Stimulated activated CD8-positive, alpha-beta memory T cell treated with anti-CD3 and anti-CD28 coated beads, Interleukin-15, amount 100 ng/mL, for 24 hours (primary cell): ENCODE measurements at places on chromosomes 12 and 14.

DNA sequence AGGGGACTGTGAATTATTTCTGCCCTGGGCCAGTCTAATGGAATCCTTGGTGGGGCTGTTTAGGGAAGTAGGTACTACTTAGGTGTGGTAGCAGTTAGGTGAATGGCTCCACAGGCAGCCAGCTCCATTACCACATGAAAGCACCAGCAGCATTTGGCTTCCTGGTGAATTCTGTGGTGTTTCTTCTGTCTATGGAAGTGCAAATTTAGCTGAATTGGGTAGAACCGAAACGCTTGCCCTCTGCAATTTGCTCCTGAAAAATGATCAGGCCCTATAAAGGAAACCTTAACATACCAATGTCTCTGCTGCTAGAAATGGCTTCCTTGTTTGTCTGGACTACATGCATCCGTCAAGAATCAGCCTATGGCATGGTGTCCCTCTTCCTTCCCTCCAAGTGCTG, 16.4 kb downstream of the FLRT2 start:
- DNase-seq, result no peak

GRCh38 chr12:88185988-88186387, 43.9 kb downstream of the TMTC3 start:
- DNase-seq, result no peak

- DNase-seq, result no peak
These were observed 135.3 kb downstream of the PAPOLA start for GRCh38 chr14:96637521-96637920.

DNA sequence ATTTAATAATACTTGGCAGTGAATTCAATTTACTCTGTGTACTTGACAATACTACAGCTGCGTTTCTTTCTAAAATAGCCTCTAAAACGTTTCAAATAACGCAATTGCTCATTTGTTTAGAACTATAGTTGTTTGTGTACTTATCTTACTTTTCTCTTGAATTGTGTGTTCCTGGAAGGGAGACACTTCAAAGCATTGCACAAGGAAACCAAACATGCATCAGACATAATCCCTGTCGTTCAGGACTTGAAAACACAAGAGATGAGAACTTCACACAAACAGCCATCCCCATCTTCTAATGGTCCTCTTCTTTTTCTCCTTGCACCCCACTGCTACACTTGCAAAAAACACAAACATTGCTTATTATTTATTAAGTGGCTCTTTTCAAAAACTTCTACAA, 38.5 kb downstream of the PTGER2 start:
- DNase-seq, result no peak

DNA sequence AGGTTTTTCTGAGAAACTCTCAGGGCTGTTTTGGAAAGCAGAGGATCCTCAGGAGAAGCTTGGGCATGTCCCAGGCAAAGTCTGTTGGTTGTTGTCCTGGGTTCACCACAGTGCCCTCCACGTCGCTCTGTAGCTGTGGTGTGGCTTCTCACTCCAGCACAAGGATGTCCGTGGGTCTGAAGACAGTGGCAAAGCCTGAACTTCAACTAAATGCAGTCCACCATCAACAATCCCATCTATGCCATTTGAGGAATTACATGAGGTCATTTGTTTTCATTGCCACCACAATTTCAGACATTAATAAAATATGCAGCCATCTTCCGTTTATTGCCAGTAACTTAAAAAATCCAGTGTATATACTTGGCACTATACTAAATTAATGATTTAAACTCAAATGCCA, 272.1 kb downstream of the LRIG3 start:
- no peak for DNase-seq

- no peak for DNase-seq
These were observed 3.5 kb downstream of the TTC6 start for GRCh38 chr14:37598747-37599506.

GRCh38 chr12:6970096-6970527, 352 bp downstream of the PHB2 start:
- DNase-seq, result no peak

GRCh38 chr12:19855851-19856250, 416.6 kb downstream of the AEBP2 start:
- DNase-seq, result no peak

DNA sequence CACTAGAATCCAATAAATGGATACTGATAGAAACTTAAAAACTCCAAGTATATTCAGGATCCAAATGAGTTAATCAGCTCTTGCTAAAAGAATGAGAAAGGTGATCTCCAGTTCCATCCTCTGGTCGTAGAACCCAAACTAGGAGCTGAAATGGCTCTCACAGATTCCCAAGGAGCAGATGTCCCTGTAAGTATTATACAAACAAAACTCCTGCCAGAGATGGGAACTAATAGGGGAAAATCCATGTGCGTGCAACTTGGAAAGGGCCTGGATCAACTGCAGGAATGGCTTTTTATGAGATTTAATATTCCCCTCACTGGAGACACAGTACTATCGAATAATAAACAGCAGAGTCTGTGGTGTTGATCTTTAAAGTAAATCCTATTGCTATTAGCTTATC, 309.2 kb upstream of the TBX3 start:
- DNase-seq, result no peak

DNA sequence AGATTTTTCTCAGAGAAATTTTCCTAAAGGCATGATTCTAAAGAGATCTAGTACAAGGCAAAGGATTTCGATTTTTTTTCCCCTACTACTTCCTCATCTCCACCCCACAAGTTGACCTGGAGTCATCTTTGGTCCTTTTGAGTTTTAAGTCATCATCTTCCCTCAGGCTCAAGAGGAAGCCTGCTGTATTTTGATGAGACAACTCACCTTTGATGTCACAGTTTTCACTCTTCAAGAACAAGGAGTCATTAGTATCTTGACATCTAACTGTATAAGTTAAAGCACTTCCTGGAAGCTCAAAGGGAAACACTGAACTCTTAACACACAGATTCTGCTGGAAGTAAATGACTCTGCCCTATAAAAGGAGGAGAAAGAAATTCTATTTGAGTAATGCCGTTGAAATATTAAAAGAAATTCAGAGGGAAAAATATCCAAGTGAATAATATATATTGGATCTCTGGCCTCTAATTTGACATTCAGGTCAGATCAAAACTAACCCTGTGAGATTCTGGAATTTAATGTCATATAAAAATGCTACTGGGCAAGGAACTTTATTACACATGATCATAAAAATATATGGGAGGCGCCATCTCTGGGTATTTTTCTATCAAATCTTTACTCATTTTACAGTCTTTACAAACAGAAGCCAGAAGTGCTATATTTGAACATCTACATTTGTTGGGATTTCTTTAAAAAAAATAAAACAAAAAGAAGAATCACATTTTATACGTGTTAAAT, 435.0 kb downstream of the NRXN3 start:
- DNase-seq, result no peak

GRCh38 chr12:46657453-46658411, 168.1 kb downstream of the SLC38A4 start:
- no peak for DNase-seq

- no peak for DNase-seq
These were observed 241.7 kb downstream of the DPF3 start for GRCh38 chr14:72652179-72652578.

DNA sequence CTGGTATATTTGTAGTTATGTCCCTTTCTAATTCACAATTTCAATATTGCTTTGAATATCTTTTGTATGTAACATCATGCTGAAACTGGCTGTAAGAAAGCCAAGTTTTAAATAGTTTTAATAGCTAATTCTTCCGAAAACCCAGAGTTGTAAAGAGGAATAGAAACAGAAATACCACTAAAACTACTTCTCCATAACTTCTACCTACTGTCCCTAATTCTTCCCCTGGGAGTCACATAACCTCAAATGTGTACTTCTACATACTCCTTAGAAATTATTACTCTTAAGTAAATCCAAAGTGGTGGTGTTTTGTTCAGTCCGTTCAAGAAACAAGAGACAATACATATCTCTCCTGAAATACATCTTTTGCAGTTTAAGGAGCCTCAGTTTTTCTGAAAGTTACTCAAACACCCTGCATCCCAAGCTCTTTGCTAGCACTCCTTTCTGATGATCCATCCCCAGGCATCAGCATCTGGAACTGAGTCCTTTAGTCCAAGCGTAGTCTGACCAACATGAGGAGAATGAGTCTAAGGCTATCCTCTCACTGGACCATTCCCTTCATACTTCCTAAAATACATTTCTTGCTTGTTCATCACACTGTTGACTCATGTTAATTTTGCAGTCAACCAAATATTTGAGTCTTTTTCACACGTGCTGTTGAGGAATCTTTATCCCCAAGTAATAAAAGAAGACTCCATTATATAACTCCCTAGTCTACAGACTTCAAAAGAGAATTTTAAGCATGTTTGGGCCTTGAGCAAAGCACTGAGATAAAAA, 214.3 kb upstream of the NUDT4 start:
- DNase-seq, result no peak

GRCh38 chr12:110538869-110539622, 36.9 kb downstream of the RAD9B start:
- DNase-seq, result no peak

DNA sequence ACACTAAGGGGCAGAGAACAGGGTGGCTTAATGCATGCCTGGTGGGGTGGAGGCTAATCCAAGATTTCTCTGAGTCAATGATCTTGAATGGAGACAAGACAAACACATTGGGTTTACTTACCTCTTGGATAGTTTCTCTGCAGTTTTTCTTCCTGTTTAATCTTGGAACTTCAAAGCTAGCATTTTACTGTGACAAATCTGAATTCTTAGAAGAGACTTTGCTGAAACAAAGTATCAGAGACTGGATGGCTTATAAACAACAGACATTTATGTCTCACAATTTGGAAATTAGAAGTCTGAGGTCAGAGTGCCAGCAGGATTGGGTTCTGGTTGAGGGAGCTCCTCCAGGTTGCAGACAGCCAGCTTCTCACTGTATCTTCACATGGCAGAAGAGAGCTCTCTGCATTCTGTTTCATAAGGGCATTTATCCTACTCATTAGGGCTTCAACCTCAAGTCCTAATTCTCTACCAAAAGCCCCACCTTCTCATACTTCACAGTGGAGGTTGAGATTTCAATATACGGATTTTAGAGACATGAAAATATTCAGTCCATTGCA, 921.8 kb downstream of the VRK1 start:
- DNase-seq, result no peak

DNA sequence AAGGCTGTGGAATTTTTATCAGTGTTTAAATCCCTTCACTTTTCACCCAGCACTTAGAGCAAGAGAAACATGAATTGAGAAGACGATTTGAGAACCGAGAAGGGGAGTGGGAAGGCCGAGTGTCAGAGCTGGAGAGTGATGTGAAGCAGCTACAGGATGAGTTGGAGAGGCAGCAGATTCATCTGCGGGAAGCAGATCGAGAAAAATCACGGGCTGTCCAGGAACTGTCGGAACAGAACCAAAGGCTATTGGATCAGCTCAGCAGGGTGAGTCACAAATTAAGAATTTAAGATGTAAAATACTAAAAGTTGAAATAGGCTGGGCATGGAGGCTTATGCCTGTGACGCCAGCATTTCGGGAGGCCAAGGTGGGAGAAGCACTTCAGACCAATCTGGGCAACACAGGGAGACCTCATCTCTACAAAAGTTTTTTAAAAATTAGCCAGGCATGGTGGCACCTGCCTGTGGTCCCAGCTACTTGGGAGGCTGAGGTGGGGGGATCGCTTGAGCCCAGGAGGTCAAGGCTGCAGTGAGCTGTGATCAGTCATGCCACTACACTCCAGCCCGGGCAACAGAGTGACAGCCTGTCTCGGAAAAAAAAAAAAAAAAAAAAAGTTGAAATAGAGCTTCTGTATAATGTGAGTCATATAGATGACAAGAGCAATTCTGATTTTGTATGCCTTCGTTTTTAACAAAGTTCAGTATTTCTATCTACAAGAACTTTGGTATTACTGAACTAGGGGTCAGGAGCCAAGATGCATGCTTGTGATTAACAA, 9.6 kb downstream of the BICDL1 start:
- no peak for DNase-seq

GRCh38 chr12:5123921-5124320, 80.2 kb downstream of the KCNA5 start:
- DNase-seq, result no peak

GRCh38 chr12:132399092-132400010, 70.0 kb upstream of the GALNT9 start:
- DNase-seq, result no peak

GRCh38 chr12:120079411-120080400, 36.8 kb downstream of the RAB35 start:
- no peak for DNase-seq

DNA sequence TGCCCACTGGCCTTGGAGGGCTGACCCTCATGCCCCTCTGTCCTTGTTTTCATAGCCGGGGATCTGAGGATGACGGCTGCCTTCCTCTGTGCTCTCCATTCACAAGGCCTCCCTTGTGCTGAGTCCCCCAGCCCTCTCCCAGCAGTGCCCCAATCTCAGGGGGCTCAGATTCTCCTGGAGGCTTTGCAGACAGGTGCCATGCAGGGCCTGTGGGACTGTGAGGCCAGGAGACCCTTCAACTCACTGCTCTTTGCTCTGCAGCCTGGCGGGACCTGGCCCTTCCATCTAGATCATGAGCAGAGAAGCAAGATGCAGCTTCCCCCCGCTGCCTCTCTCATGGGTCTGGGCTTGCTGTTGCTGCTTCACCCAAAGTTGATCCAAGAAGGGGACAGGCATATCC, 356.0 kb downstream of the BCL11B start:
- DNase-seq, result no peak

DNA sequence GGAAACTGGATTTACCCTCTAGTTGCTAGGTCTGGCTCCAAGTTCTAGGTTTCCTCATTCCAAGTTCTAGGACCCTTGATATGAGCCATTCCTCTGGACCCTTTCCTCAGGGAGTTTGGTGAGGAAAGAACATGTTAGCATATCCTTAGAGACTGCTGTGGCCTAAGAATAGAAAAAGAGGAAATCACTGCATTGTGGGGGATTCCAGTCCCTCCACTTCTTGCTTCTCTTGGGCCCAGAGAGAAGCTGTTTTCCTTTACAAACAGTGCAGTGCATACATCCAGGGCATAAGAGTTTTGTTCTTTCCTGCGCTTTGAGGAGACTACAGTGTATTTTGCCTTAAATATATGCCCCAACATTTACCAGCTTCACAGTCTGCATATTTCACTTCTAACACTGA, 59.0 kb downstream of the LLPH start:
- no peak for DNase-seq

DNA sequence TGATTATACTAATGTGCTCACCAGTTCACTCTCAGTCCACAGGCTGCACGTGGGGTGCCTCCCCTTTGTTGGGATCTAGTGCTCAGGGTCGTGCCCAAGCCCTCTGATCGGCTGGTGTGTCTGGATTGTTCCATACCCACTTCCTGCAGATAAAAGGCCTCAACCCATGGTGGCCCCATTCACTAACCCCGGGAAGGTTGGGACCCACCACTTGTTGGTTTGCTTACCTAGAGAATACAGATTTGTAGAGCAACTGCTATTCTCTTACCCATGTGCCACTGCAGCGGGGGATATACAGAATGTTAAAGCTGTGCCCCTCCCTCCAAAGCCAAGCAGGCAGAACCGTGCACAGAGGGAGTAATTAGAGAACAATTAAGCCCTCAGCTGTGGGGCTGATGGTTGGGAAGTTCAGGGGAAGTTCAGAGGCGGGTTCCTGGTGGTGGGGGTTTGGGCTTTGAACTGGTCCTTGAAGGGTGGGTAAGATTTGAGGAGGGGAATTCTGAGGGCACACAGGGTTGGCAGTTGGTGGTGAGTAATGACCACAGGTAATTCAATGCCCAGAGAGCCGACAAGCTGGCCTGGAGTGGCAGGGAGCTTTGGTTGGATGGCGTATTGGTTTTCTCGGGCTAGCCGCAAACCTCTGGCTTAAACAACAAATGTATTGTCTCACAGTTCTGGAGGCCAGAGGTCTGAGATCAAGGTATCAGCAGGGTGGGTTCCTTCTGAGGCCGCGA, 68.8 kb downstream of the ADCK1 start:
- DNase-seq, result no peak

GRCh38 chr12:89649139-89649538, 59.5 kb downstream of the ATP2B1 start:
- no peak for DNase-seq

GRCh38 chr12:114924946-114925475, 241.0 kb upstream of the TBX3 start:
- no peak for DNase-seq
